ENCODE measurements at places on chromosomes 6 and 20.

- DNase-seq, result no peak
These were observed 624 bp upstream of the NPEPL1 start for GRCh38 chr20:58691773-58692578.

GRCh38 chr6:145507239-145507638 lies 228.1 kb downstream of the EPM2A start:
- no peak for DNase-seq

GRCh38 chr20:58084566-58084965 lies 143.9 kb downstream of the ANKRD60 start:
- no peak for DNase-seq

GRCh38 chr20:44153636-44154043 lies 33.3 kb downstream of the JPH2 start:
- DNase-seq, result no peak

- no peak for DNase-seq
These were observed 453.8 kb downstream of the DOK5 start for GRCh38 chr20:54929191-54929590.

GRCh38 chr6:136803608-136804007 lies 11.3 kb upstream of the MAP3K5 start:
- no peak for DNase-seq

DNA sequence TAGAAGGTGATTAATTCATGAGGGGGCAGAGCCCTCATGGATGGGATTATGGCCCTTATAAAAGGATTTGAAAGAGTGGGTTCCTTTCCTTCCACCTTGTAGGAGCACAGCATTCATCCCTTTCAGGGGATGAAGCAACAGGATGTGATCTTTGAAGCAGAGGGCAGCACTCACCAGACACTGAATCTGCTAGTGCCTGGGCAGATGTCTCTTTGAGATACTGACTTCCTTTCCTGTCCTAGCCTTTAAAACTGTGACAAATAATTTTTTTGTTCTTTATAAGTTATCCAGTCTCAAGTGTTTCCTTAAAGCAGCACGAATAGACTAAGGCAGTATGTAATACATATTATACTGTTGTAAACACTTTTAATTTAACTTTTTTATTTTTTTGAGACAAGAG lies 538.6 kb upstream of the RNF217 start:
- DNase-seq, result no peak

DNA sequence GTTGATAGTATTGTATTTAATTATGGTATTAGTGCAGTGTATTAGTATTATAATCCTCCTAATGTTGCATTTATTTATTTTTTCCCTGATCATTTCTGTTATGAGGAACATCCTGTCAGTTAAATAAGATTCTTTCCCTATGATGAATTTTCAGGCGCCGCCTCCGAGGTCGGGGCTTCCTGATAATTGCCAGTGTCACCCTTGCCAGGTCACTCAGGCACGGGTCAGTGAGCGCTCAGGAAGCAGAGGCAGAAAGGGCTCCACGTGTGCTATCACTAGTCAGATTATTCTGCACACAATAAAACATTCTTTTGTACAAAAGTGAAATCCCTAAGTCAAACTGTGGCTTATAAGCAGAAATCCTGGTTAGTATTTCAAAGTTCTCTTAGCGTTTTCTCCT lies 64.8 kb downstream of the TSHZ2 start:
- DNase-seq, result no peak

DNA sequence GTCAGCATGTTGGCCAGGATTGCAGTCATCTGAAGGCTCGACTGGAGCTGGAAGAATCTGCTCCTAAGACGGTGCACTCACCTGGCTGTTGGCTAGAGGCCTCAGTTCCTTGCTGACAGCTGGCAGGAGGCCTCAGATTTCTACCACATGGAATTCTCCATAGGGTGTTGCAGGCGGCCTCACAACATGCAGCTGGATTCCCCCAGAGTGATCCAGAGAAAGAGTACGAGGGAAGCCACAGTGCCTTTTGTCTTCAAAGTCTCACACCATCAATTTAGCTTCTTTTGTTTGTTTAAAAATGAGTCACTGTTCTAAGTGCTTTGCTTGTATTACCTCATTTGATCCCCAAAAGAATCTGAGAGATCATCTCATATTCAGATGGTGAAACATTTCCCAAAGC lies 65.5 kb upstream of the FYN start:
- no peak for DNase-seq

DNA sequence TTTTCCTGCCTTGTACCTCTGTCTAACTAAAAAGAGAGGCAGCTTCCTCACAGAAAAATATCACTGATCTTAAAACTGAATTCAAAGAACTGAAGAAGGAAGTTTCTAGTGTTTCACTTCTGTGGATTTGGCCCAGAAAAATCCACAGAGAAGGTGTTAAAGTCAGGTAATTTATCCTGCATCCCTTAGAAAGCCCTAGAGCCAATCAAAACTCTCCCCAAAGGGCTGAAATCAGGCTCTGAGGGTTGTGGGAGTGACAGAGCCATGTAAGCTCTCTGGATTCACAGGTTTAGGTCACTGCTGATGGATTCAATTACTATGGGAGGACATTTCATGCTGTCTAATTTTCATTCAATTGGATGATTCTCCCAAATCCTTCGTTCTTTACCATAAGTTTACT lies 152.3 kb downstream of the OR2B2 start:
- no peak for DNase-seq

- no peak for DNase-seq
These were observed 22.1 kb downstream of the DEK start for GRCh38 chr6:18242062-18242851.

GRCh38 chr6:67952121-67952520 lies 683.0 kb upstream of the ADGRB3 start:
- DNase-seq, result no peak

All from nucleus accumbens (tissue), 56 donors.